Renal cortical epithelial cell (primary cell): ENCODE measurements at places on chromosomes 1 and 21. TPM values are rescaled to one million over a fixed set of nuclear protein-coding genes. Genes with fewer than 3 reads are reported as not detected.
A peak's percentile ranks its signal among the peaks of the same experiment; 100 is the strongest.

GRCh38 chr1:226176870-226177269 lies 9.7 kb downstream of the ACBD3 start:
- DNase-seq, result no peak

DNA sequence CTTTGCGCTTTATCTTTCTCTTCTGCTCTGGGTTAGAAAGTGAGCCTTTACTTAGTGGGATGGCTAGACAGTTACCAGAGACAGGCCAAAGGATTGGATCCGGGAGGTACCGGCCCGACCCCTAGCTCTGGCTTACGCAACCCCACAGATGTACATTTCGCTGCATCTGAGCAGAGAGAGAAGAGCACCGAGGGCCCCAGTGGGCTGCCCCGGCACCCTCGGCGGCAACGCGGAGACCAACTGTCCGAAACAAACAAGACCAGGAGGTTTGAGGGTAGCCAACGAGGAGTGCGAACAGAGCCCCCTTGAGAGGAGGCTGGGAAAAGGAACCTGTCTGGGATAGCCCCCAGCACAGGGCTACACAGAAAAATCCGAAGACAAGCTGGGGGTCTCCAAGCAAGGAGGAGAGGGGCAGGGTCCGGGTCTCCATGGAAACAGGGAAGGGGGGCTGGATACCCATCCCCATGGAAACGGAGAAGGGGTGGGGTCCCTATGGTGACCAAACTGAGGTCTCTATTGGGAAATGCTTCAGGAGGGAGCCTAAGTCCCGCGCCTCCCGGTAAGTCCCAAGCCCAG lies 373 bp downstream of the MTF1 start:
- no peak for DNase-seq

GRCh38 chr1:89573410-89573809 lies 48.8 kb downstream of the LRRC8B start:
- DNase-seq, result no peak

DNA sequence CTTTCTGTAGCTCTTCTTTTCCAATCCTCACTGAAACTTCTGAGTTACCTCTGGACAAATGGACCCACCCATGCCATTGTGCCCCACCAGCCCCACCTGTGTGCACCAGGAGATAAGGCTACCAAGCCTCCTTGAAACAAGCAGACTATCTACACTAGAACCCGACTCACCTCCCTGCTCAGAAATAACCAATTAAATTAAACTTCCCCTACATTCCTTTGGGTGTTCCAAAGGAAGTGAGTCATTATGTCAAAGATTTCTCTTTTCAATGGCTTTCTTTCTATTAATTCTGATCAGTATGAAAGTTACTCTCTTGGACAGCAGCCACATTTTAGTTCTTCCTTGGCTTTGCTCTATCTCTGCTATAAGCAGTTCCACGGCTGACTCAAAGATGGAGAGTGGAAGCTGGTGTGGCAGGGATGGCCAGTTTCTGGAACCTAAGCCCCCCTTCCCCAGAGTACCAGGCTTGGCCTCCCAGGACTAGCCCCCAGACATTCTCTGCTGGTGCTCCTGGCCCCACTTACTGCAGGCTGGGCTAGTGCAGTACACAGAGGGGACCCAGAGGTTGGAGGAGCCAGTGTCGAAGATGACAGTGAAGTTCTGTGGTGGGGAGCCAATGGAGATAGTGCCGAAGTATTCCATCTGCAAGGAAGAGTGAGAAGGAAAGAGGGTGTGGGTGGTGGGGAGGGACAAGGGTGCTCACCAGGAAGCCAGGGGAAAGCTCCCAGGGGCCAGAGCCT lies 1.9 kb downstream of the CTSE start:
- DNase-seq, result peak; percentile 77

DNA sequence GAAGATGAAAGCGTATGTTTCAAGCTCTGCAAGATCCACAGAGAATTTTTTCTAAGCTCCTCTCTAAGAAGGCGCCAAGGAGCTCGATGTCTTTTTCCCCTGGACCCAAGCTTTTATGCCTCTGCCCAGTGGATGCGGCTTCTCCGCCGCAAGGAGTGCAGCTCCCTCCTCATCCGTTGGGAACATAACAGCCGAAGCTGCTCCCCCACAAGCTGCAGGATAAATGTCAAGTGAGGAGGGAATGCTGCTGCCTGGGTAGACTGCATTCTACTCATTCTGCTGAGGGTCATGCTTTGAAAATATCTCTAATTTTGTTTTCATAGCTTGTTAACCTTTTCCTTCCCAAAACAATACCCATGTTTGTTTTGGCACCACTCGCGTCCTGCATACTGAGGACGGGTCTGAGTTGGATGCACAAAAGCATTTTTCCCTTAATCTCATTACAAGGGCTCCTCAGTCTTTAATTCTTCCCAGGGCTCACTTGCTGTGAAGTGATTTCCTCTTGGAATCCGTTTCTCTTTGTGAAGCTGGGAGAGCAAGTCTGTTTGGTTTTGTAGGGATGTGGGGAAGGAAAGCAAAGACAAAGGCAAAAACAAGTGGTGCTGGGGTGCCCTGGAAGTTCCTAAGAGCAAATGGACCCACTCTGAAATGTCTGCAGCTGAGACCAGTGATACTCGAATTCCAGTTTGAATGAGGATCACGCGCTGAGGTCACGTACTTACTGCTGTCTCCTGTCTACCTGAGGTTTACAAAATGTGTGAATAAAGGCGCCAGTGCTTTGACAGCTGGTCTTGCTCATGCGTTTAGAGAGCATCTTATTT lies 134.0 kb upstream of the IRF2BP2 start:
- DNase-seq, result peak; percentile 41

DNA sequence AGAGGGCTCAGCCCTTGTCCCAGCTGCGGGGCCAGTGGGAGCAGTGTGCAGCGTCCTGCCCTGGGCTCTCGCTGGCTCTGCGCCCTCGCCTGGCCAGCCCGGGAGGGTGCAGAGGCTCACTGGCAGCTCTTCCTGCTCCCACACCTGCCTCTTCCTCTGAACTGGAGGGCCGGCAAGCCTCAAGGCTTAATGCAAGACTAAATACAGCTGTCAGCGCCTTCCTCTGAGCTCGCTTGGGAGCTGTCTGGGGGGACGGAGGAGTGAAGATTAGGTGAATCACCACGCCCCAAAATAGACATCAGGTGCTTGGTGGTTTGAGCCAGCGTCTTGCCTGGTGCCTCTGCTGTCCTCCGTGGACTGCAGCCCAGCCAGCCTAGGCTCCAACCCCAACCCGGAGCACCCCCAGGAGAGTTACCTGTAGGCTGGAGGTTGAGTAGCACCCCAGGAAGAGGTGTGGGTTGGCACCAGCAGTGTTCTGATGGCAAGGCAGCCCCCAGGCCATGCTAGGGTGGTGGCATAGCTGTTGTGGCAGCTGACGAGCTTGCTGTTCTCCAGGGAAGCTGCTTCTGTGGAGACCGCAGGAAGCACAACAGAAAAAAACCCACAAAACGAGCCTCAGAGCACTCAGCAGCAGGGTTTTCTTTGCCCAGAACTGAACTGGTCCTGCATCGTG lies 36.9 kb downstream of the UMODL1 start:
- peak; percentile 9 for DNase-seq

- peak; percentile 17 for DNase-seq
These were observed 179.8 kb upstream of the GALNT2 start for GRCh38 chr1:229887043-229887822.

DNA sequence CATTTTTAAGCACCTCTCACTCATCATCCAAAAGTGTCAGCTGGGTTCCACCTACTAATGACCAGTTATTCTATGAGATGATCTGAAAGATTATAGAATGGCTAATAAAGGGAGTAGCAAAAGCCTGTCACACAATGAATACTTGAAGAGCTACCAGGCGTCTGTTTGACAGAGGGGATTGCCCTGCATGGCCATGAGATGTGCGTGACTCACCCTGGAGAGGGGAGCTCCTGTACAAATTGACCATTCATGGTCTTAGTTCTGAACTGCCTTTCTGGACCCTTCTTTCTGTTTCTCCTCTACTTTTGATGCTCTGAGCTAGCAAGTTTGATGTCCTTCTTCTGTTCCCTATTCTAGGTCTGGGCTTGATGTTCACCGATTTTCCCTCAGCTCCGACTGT lies 85.2 kb upstream of the ABCD3 start:
- DNase-seq, result peak; percentile 77

DNA sequence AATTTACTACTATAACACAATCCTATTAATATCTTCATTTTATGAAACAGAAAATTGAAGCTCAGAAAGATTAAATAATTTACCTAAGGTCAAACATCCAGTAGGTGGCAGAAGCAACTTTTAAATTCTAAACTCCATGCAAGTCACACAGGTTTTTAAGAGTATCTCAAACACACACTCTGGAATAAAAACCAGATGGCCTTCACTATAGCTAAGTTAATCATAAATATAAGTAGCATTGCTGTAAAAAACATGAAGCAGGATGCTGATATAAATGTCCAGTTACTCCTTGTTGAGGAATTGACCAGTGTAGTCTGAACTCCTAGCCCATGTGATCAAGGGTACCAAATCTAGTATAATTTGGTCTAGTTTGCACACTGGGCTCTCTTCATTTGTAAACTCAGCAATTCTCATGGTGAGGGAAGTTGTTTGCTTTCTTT lies 9.4 kb upstream of the FMO3 start:
- DNase-seq, result peak; percentile 52

CTTNBP2NL gene
- total RNA-seq, result 24.0 and 83.8 TPM in 2 replicates

HMGCS2 gene
- not detected in 2 replicates for total RNA-seq
